ENCODE measurements at places on chromosomes 7 and 10.

GRCh38 chr7:155794196-155794595 is 18.1 kb downstream of the SHH start:
- DNase-seq, result no peak

DNA sequence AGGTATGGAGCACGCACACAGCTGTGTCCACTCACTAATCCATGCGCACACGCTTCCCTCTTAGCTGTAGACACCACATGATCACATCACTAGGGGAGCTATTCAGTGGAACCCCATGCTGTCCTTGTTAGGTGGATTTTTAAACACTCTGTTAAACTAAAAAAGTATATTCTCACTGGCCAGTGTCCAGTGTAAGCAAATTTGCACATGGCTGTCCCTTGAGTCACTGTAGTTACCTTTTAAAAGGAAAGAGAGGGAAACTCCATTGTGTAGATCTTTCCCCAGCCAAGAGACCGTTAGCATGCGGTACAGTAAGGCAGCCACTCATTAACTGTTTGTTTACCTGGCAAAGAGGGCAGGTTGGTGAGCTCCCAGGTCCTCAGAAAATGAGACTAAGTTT is 81.6 kb upstream of the INSYN2A start:
- no peak for DNase-seq

DNA sequence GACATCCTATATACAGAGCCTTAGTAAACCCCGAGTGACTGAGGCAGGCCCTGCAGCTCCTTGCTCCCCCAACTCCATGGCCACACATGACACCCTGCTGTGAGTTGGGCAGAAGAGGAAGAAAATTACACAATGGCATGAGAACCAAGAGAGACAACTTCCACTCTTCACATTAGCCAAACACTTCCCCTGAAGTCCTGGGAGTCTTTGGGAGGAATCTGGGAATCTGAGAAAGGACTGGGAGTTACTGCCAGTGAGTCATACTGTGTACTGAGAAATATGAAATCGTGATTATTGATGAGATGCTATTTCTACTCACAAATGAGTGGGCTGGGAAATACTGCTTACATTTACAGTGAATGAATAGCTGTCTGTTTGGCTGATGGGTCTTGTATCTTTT is 116.6 kb downstream of the SPAG6 start:
- DNase-seq, result no peak

- no peak for DNase-seq
Observed at GRCh38 chr7:74222851-74223710, 13.3 kb downstream of the LAT2 start.

GRCh38 chr7:94266238-94266644 is 128.5 kb upstream of the COL1A2 start:
- peak; percentile 11 for DNase-seq

GRCh38 chr7:37074370-37074769 is 350.1 kb upstream of the AOAH start:
- no peak for DNase-seq

DNA sequence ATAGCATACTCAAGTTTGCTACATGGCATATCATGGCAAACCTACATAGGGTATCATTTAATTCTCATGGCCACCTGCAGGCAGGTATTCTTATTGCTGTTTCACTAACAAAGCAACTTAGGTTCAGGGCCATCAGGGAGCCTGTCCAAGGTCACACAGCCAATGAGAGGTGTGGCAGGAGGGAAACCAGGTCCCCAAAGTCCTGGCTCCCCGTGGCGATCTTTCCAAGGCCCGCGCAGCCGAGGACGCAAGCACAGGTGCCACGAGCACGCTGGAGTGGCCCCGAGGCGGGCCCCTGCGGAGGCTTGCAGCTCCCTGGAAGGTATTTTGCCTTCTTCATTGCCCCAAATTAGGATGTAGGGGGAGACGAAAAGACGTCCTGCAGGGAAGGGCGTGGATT is 20.8 kb downstream of the PRKAG2 start:
- DNase-seq, result no peak

- peak; percentile 78 for DNase-seq
Observed at GRCh38 chr10:102450374-102451104, 804 bp downstream of the C10orf95 start.

DNA sequence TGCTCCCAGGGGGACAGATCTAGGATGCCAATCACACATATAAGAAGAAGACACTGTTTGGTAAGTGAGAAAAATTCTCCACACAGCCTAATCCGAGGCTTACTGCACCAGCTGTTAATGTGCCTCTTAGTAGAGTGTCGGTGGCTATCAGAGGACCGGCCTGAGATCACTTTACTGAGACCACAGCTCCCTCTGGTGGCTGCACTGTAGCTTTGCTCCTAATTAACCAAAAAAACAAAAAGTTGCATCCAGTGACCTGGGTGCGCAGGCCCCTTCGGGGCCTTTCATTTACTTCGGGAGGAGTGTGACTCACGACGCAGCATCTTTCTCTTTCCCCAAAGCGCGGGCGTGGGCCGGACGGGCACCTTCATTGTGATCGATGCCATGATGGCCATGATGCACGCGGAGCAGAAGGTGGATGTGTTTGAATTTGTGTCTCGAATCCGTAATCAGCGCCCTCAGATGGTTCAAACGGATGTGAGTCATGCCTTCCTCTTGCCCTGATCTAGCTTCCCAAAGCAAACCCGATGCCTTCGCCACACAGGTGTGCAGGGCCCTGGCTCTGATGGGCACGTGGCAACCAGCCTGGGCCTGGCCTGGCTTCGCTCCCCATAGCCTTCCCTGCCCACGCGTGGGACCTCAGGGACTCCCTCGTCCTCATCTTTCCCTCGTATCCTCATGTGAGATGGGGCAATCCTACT is 56.7 kb downstream of the MKI67 start:
- DNase-seq, result peak; percentile 69

- DNase-seq, result no peak
Observed at GRCh38 chr10:3391657-3392056, 219.1 kb upstream of the PITRM1 start.

- no peak for DNase-seq
Observed at GRCh38 chr10:105868935-105869334, 1227.8 kb downstream of the SORCS3 start.
